ENCODE measurements at places on chromosomes 5 and 9. TPM values are rescaled to one million over a fixed set of nuclear protein-coding genes. Genes with fewer than 3 reads are reported as not detected.

- ATAC-seq, result no peak
Measured at GRCh38 chr5:145680767-145681166, 154.4 kb downstream of the PRELID2 start.

- ATAC-seq, result no peak
Measured at GRCh38 chr5:15823398-15823797, 323.4 kb downstream of the FBXL7 start.

GRCh38 chr9:127202461-127203169 is 62.0 kb upstream of the GARNL3 start:
- peak; percentile 26 for ATAC-seq

- ATAC-seq, result no peak
Measured at GRCh38 chr5:160375166-160375565, 4.7 kb upstream of the C1QTNF2 start.

DNA sequence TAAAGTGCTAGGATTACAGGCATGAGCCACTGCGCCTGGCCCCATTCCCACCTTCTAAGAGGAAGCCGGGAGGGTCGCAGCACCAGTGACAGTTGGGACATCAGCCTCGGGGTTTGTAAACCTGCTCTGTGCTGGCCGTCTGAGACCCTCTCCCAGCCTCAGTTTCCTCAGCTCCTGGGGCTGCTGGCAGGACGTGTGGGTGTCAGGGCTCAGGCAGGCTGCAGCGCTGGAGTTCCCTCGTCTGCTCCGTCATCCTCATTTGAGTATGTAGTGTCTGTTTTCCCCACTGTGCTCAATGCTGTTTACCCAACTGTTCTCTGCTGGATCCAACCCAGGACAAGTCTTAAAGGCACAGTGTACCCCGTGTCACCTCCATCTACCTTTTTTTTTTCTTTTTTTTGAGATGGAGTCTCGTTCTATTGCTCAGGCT is 2.0 kb upstream of the NINJ1 start:
- ATAC-seq, result no peak

- ATAC-seq, result no peak
Measured at GRCh38 chr5:178077751-178078150, 35.6 kb upstream of the N4BP3 start.

DNA sequence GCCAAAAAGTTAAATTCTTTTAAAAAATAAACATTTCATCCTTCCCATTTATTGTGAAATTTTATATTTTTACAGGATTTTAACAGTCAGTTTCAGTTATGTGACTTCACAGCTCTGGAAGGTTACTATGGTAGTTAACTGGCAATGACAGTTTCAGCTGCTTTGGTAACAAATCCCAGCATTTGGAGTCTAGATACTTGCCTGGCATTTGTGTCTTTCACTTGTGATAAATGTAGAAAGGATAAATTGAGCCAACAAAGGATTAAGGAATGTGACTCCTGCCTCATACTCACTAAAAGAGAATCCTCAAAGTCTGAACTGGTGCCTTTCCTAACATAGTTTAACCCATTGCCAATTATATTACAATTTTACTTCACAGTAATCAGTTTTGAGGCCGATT is 315.5 kb downstream of the FER start:
- ATAC-seq, result peak; percentile 74

DNA sequence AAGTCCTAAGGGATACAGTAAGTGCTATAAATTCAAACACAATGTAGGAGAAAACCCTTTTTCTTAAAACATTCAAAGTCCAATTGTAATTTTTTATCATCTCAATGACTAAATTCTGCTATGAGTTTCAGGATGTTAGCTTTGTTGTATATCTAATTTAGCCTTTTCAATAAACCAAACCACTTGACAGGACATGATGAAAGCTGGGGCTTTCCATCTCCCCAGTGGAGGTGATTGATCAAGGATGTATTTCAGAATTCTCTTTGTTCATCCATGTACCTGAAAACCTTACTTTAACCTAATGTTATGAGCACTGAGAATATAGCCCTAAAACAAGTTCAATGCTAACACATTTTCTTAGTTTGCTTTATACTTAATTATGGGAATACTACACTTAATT is 639.0 kb upstream of the ITGA1 start:
- ATAC-seq, result no peak

DNA sequence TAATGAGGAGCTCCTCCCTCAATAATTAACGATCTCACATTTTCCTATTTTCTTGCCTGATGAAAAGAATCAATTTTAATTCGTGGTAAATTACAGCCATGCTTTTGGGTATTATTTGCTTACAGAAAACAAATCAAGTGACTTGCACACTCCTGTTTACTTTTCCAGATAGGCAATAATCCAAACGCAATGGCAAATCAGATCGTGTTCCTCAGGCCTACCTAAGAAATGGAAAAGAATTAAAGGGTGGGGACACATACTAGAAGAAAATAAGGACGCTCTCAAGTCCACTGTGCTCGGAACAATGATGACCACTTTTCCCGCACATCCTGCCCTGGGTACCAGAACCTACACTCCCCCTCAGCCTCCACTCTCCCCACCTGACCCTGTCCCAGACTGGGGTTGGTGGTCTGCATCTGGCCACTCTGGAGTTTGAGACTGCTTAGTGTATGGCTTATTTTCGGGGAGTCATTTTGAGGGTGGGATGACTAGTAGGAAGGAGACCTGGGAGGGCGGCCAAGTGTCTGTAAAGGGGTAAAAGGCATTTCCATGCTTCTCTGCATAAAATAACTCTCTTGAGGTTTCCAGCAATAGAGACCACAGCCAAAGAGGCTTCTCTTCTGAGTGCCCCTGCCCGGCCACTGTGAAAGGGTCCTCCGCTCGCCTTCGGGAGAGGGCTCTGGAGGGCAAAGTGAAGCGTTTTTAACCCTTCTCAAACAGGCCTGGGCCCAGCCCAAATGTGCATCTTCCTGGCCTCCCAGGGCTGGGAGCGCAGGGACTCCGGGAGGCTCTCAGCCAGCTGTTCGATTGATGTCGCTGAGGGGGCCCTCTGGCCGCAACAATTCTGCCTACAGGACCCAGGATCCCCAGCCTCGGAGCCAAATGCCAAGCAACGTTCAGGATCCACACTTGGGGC is 4.5 kb upstream of the OTP start:
- no peak for ATAC-seq

DNA sequence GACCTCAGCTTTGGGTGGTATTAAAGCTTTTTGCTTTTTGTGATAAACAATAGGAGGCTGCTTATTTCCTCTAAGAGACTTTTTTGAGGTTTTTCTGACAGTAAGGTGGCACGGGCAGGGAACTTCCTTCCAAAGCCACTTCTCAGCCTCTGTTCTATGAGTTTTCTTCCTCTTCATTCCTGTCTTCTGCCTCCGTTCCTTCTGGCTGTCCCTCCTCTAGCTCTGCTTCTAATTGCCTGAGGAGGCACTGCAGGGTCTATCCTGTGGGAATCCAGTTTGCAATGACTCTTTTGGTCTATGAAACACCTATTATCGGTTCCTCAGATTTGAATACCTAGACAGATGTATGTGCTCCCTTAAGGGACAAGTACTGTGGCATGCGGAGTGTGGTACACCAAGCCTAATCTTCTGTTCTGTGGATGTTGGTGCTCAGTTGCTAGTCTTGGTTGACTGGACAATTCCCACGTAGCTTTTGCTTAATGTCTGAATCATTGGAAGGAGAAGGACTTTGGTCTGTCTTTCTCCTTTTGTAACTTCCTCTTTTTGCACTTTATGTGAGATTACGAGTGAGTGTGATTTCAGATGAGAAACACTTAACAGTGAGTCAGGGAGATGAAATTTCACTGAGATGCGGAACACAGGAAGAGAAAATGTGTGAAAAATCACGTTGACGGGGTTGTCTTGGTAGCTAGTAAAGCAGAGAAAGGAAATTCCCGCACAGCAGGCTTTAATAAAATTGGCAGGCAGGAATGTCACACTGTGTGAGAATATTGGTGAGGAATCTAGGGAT is 305.2 kb downstream of the EFNA5 start:
- ATAC-seq, result no peak

DNA sequence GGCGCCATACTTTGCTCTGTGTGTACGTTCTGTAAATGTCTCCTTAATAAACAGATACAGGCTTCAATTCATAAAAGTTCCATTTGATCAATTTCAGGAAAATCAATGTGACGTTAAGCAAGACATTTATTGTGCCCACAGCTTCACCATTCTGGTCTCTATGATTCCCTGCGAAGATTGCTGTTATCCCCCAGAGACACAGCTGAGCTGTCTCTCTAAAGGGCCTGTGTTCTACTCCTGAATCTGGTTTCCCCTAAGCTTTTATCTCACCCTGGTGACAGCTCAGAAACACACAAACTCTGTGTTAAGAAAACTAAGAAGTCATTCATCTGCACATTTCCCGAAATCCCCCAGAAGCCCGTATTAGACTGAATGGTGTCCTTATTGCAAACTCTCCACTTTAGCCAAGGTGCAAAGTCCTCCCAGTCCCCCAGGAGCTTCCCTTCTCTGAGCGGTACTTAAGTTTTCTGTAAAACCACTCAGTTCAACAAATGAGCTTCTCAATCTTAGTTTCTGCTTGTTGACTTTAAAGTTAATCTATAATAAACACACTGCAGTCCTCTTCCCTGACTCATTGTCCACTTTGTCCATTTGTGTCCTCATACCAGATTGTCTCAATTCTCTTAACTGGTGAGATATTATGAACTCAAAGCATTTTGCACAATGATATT is 1.4 kb upstream of the C5orf15 start:
- ATAC-seq, result no peak

DNA sequence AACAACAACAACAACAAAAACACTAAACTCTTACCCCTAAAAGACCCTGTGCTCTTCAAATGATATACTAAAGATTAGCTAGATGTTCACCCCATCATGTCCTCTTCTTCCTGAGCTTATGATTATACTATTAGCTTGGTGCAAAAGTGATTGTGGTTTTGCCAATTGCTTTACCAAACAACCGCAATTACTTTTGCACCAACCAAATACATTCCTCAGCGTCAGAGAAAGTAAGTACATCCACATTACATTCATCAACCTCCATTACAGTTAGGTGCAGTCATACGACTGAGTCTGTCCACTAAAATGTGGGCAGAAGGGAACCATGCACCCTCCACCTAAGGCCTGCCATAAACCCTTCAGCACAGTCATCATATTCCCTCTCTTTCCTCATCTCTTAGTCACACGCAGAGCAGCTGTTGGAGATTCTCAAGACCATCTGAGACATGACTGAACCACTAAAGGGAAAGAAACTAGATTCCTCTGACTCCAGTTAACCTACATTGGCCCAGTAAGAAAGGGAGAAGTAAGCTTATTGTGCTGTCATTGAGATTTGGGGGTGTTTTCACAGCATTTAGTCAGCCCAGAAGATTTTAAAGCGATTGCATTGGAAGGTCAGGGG is 181.6 kb upstream of the TLE4 start:
- ATAC-seq, result no peak

GRCh38 chr9:92001244-92001643 is 51.2 kb upstream of the ROR2 start:
- no peak for ATAC-seq

- no peak for ATAC-seq
Measured at GRCh38 chr9:8412327-8412726, 612.7 kb upstream of the DMAC1 start.

- ATAC-seq, result no peak
Measured at GRCh38 chr5:107126341-107126740, 544.4 kb downstream of the EFNA5 start.

DNA sequence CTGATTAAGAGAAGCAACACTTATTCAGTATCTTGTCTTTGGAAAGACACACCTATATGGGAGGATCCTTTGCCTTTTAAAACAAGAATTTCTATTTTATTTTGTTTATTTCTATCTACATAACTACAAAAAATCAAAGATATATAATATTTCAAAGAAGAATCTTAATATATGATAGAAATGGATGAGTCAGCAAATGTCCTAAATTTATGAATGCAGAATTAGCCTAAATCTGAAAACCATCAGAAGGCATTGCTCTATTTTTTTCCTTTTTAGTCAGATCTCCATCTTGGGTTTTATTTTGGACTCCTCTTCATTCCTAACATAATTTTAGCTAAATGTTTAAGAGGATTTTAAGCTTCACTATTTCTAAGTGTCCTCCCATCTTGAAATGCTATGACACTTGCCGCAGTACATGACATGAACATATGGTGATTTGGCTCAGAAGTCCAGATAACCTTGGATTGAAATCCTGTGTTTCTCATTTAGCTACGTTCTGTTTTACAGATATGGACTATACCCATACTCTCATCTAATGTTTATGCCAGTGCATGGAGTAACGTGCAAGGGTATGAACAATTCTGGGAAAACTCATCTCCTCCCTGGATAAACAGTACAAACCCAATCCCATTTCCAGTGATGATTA is 1322.8 kb upstream of the DMAC1 start:
- ATAC-seq, result no peak

DNA sequence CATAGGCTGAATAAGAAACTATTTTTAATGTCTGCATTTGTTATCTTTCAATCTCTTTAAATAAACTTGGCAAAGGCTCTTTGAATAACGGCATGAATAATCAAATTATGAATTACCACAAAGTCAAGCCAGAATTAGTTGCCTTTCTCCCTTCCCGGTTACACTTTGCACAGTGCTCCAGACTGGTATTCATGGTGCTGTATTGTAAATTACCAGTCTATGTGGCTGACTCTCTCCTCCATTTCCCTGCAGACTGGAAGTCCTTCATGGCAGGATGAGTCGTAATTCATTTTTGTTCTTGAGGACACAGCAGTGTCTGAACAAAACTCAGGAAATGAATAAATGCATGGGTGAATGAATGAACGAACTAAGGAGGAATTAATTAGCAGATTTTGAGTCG is 142.9 kb downstream of the GNA14 start:
- ATAC-seq, result no peak

DNA sequence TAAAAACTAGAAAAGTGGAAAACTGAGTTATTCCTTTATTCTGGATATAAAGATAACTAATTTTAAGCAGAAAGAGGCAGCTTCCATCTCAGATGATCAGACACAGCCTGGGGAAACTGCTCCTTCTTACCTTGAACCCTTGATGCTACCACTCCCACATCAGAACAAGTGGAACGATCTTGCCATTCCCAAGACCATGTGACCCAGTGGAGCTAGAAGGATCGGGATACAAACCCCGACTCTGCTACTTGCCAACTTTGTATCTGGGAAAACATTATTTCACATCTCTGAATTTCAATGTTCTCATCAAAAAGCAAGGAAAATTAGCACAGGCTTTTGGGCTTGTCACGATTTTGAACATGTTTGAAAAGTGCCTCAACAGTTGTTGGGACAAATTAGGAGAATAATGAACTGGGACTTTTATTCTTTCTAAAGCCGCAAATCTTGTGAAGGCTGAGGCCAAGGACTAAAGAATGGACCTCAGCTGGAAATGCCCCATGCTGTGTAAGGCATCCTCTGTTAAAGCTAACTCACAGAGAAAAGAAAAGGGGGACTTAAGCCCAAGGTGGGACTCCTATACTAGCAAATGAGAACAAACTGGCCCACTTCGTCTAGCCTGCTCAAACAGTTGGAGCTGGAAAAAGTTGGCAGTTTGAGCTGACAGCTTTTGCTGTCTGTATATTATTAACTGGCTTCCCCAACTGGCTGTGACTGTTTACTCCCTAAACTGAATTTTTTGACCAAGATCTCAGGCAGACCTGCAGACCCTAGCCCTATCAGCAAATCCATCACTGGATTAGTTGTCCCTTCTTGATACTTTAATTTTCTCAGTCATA is 552.3 kb downstream of the EFNA5 start:
- ATAC-seq, result no peak

Gene ANKRD18B
- 0.10 TPM for total RNA-seq

Gene CDH6
- total RNA-seq, result 6.9 TPM

Gene TNC
- total RNA-seq, result 493 TPM

Gene DBN1
- 87.1 TPM for total RNA-seq

Gene PCDHB6
- total RNA-seq, result 1.8 TPM

Gene PCDHGA4
- 12.0 TPM for total RNA-seq

Gene TMEM174
- not detected for total RNA-seq

Gene ARSI
- total RNA-seq, result 8.3 TPM
